ENCODE measurements at places on chromosomes 6 and 20.

GRCh38 chr6:151430886-151431285 lies 21.0 kb downstream of the RMND1 start:
- DNase-seq: no peak

- DNase-seq: no peak
Observed at GRCh38 chr6:144338474-144338873, 53.3 kb downstream of the UTRN start.

- DNase-seq: no peak
Observed at GRCh38 chr6:17621003-17621402, 20.9 kb downstream of the FAM8A1 start.

- no peak for DNase-seq
Observed at GRCh38 chr6:52201046-52201445, 14.9 kb downstream of the IL17A start.

- no peak for DNase-seq
Observed at GRCh38 chr6:147724454-147724853, 216.0 kb downstream of the SAMD5 start.

DNA sequence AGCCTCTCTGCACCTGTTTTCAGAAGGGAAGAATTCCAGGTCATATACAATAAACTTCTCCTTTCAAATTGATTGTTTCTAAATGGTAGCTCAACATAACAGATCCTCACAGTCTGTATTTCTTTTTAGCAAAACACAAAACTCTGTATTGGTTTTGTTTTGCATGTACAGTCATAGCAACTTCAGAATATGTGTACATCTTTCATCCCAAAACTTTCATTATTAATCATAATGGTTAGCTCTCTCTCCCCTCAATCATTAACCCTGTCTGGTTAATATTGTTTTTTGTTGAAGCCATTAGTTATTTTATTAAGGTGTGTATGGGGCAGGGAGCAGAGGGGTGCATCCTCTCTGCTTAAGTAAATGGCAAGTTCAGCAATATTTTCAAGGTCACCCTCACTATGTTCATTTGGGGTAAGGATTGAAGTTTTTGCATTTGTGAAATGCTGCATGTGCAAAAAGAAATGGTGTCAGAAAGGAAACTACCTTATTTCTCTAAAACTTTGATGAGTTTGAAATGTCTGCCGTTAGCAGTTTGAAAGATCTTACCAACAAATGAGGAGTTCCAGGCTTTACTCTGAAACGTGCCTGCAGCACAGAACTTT lies 136.8 kb upstream of the BTBD3 start:
- DNase-seq: no peak

DNA sequence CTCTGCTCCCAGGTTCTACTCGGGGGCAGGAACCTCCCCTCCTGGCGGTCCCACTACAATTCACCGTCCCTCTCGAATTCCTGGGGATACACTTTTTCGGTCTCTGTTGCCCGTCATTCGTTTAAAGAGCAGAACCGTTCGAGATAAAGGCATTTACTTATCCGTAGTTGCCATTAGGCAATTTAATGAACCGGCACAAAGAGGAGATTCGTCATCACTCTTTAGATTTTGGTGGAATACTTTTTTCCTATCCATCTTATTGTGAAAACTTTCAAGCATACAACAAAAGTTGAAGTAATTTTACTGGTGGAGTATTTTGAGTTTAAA lies 1.2 kb upstream of the CD24 start:
- DNase-seq: no peak

- no peak for DNase-seq
Observed at GRCh38 chr20:51926670-51927305, 124.5 kb upstream of the SALL4 start.

DNA sequence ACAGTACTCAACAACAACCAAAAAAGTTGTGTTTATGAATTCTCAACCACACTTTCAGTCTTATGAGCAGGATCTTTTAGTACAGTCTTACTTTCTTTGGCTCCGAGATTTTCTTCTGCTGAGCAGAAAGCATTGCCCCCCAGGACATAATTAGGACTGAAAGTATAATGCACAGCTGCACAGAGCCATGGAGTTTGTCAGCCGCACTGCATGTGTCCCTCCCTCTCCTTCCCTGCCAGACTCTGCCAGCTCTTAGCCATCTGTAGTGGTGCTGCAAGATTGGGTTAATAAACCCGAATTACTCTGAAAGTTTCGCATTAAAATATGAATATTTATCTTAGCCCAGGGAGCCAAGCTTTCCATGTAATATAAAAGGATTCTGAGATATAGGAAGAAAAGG lies 179.6 kb upstream of the PTCHD4 start:
- DNase-seq: no peak

DNA sequence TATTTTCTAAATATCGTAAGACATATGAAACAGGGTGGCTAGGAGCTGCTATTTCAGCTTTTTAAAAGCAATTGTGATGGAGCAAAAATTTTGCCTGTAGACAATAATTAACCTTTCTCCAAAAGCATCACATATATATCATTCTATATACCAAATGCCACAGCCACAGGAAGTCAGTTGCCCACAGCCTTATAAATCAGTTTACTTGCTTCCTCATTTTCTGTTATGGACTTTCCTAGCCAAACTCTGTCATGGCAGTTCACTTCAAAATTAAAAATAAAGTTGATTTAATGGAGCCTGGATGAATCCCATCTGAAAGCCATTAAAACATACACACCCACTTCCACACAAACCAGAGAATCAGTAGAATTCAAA lies 93.4 kb upstream of the NHSL1 start:
- DNase-seq: no peak

DNA sequence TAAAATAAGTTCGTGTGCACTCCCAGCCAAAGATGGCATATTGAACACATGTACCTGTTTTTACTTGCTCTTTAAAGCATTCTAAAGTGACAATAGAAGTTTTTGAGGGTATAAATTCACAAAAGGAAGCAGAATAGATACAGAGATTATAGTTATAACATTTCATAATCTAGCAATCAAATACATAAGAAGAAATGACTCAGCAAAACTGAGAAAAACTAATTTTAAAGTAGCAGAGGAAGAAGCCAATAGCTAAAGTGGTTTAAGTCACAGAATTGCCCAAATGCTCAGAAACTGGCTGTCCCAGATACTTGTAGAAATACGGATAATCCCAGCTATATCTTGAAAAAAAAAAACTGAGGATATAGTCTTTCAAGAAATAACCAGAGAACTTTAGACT lies 49.2 kb upstream of the TBC1D32 start:
- DNase-seq: no peak

DNA sequence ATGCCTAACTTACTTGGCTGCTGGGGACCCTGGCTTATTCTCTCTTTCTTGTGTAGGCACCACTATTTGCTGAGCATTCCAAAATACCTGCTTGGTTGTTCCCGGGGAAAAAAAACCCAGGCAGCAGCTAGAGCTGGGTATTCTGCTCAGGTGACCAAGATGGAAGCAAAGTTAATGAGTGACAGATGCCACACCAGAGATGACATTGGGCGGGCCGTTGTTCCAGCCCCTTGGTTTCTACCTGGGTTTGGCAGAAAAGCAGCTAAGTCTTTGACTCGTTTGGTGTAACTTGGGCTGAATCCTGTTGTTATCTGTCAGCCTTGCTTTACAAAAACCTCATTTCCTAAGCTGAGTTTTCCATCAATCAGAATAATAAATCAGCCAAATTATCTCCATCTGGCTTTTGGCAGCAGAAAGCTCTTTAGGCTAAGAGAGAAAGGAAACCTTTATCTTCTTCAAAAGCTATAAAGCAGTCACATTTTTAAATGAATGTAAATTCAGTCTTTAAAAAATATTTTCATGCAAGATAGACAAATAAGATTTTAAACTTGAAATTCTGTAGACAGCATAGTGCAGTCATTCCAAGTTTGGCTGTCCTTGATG lies 202.0 kb upstream of the GMDS start:
- no peak for DNase-seq
